ENCODE measurements at places on chromosomes 16 and 17.

- no peak for DNase-seq
Observed at GRCh38 chr17:79814127-79814973, 17.5 kb upstream of the CBX8 start.

GRCh38 chr17:14201021-14201987, 35.4 kb downstream of the CDRT15 start:
- DNase-seq, result peak; percentile 29

- no peak for DNase-seq
Observed at GRCh38 chr17:75524269-75524969, 1.1 kb upstream of the LLGL2 start.

DNA sequence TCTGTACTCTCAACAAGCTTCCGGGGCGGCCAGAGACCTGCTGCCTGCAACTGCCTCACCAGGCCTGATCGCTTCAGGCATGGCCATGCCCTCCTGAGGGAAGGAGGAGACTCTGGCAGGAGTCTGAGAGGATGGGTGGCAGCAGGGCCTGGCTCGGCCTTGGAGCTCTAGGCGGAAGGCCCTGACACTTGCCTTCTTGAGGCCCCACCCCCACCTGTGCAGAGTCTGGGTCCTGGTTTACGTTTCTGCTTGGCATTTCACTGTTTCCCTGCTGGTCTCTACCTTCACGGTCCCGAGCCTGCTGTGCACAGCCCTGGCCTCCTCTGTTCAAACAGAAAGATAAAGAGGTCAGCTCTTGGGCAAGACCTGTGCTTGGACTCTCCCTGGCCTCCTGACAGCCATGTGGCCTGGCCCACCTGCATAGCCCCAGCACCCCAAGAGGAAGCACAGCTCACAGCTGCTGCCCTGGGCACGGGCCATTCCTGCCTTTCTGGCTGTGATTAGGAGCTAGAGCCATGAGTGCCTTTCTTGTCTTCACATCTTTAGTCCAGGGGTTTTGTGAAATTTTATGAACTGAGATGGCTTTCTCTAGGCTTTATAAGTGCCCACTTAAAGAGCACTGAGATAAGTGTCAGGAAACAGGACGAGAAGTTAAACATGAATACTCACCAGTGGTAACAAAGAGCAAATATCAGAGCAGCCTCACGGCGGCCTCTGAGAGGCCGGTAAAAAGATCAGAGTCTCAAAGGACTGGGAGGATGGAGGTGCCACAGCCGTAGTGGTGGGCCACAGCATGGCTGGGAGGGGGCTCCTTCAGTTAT, 25.6 kb upstream of the MTSS2 start:
- DNase-seq, result no peak

GRCh38 chr17:57423541-57423940, 167.2 kb downstream of the MSI2 start:
- DNase-seq, result no peak

DNA sequence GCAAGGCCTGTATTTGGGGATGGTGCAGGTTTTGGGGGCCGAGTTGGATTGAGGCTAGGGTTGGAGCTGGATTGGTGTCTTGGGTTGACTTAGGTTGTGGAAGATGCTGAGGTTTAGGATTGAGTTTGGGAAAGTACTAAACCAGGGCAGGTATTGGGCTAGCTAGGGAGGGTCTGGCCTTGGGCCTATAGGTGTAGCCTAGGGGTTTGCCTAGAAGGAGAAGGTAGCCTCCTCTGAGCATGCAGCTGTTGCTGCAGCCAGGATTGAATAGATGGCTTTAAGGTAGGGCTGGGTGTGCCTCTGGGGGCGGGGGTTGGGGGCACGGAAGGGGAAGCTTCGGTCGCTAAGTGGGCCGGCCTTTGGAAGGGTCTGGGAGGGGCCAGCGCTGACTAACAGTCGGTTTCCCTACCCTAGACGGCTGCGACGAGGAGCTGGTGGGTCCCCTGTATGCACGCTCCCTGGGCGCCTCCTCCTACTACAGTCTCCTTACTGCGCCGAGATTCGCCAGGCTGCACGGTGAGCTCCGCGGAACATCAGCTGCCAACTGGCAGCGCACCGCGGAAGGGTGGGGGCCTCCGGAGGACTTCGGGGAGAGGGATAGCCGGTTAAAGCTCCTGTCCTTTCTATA, 1.2 kb downstream of the CNTNAP1 start:
- DNase-seq, result no peak

- no peak for DNase-seq
Observed at GRCh38 chr16:81535679-81536360, 91.2 kb downstream of the CMIP start.
